ENCODE measurements at places on chromosomes 5 and 9.

DNA sequence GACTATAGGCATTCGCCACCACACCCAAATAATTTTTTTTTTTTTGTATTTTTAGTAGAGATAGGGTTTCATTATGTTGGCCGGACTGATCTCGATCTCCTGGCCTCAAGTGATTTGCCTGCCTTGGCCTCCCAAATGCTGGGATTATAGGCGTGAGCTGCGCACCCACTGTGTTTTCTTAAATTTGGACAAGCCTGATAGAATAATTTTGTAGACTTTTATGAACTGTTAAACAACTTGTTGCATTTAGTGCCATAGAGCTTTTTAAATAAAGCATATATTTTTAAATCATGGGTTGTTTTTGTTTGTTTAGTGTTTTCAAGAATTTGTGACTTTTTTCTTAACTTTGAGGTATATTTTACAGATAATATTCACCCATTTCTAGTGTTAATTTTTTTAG lies 4.8 kb downstream of the PHAX start:
- no peak for DNase-seq

GRCh38 chr5:59025734-59026133 lies 442.9 kb downstream of the RAB3C start:
- DNase-seq, result no peak

GRCh38 chr9:129290606-129291005 lies 112.5 kb upstream of the IER5L start:
- no peak for DNase-seq

- no peak for DNase-seq
Observed at GRCh38 chr5:31757806-31758205, 118.9 kb downstream of the PDZD2 start.

DNA sequence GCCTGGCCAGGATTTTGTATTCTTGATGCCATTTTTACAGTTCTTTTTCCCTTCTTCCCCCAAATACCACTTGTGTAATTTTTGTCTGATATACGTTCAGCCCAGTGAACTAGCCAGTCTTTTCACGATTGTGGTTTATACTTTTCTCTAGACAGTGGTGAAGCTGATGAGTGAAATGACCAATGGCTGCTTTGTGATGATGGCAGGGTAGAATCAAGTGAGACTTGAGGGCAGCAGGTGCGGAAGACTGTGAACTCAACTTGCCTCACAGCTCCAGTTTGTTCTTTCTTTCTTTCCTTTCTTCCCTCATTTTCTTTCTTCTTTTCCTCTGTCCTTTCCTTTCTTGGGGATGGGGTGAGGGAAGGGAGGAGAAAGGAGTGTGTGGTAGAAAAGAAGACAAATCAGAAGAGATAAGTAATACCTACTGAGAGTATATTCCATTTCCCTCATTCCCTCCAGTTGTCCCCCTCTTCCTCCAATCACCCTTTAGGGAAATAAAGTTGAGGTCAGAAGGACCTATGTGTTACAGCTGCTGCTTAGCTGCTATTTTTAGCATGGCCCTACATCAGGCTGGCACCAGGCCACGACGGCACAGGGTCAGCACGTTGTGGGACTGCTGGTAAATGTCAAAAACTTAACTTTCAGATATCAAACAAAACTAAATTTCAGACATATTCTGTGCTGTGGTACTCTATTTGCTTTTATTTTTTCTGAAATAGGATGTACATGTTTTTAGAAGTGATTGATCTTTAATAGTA lies 12.3 kb downstream of the ZSWIM6 start:
- no peak for DNase-seq

GRCh38 chr9:93301911-93302541 lies 118.1 kb downstream of the WNK2 start:
- DNase-seq, result no peak

GRCh38 chr9:134272302-134273023 lies 53.8 kb upstream of the RXRA start:
- no peak for DNase-seq

DNA sequence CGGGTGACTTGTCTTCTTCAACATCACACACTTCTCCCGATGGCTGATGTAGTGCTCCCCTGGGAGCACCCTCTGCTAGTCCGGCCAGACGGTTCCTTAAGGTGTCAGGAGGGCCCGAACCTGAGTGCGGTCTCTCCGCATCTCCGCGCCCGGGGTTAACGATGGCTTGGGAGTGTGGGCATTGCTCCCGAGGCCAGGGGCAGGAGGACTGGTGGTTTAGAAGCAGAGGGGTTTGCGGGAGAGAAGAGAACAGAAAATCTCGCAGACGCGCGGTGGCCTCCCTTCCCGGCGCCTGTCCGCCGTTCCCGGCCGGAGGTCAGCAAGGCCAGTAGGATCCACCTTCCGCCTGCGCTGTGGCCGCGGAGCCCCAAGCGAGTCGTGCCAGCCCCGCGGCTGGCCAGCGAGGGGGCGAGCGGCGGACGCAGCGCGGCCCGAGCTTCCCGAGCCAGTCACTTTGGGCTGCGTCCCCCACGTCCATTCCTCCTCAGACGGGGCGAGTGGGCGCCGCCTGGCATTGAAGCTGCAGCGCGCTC lies 700 bp downstream of the CDO1 start:
- no peak for DNase-seq

GRCh38 chr9:37381094-37381741 lies 41.3 kb upstream of the GRHPR start:
- no peak for DNase-seq

All from pons (tissue), 1 donor.